Activated CD8-positive, alpha-beta memory T cell treated with anti-CD3 and anti-CD28 coated beads for 1 hour (primary cell): ENCODE measurements at places on chromosomes 6 and 20.

- DNase-seq: no peak
Measured at GRCh38 chr6:151289399-151290007, 49.7 kb downstream of the AKAP12 start.

DNA sequence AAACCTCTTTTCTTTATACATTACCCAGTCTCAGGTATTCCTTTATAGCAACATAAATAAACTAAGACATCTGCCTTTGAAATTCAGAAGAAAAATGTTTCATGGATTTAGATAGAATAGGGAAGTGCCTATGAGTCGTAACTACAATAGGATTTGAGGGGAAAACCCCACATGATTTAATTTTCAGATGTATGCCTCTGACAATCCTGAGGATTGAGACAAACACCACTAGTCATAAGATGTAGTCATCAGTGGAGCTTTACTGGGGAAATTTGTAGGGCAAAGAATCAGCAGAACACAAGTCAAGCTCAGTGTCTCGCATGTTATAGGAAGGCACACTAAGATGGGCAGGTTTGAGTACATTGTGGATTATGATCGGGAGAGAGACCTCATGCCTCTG lies 566.4 kb downstream of the BMP2 start:
- DNase-seq: no peak

- no peak for DNase-seq
Measured at GRCh38 chr6:41649596-41649995, 11.3 kb downstream of the MDFI start.

- DNase-seq: no peak
Measured at GRCh38 chr6:16345449-16346330, 107.3 kb downstream of the GMPR start.

DNA sequence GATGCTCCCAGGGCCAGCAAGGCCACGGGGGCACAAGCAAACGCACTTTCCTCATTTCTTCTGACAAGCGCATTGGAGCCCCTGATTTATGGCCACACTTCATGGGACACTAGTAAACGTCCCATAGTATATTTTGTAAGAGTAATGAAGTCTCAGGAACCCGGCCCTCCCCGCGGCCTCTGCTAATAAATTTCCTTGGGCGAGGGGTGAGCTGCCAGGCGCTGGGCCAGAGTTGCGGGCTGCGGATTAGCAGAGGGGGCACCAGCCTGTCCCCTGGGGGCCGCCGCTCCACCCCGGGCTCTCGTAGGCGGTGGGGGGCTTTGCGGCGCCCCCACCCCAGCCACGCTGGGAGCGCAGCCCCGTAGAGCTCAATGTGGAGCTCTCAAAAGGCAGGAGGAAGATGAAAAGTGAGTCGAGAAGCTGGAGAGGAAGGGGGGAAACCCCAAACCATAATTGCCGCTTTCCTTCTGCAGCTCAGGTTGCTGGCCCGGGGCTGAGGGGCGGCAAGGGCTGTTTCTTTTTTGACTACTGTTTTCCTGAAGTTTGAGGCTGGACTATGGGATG lies 173.6 kb downstream of the CDC5L start:
- DNase-seq: no peak

DNA sequence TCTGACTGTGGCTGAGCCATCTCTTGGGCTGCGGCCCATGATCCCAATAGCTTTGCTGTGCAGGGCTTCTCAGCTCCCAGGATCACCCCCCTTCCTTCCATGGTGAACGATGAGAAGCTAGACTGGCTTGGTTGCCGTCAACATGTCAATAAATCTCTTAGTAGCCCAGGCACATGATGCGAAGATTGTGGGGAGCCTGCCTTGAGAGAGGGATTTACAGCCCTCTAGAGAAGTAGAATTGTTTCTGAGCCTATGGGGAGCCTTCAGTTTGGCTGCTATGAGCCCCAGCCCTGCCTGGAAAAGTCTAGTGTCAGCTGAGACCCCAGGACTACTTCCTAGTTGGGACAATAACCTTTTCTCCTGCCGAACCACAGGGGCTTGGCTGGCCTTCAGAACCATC lies 3.3 kb upstream of the PIGT start:
- DNase-seq: no peak
